Stimulated activated CD8-positive, alpha-beta memory T cell treated with anti-CD3 and anti-CD28 coated beads, Interleukin-7, amount 100 ng/mL, for 4 hours (primary cell): ENCODE measurements at places on chromosomes 3 and 15.

- no peak for DNase-seq
Measured at GRCh38 chr3:4708230-4708629, 215.1 kb downstream of the ITPR1 start.

GRCh38 chr15:71136793-71137518, 21.7 kb downstream of the THSD4 start:
- DNase-seq = no peak

- DNase-seq = no peak
Measured at GRCh38 chr15:69812861-69813261, 284.9 kb downstream of the TLE3 start.

DNA sequence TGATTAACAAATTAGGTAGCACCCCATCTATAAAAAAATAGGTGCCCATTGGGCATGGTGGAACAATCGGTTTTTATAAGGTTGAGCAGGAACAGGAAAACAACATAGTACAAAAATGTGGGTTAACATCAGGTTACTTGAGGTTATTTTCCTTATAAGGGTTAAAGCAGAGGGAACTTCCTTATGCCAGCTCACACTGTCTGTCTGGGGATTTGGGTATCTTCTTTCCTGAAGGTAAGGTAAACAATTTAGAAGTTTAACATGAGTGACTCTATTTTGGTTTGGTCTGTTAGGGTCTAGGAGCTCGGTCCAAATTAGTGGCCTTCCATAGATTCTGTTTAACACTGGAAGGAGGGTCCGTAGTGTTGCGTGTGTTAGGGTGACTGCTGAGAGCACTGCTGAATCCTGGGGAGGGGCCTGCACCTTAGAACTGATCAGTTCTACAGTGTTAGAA, 14.7 kb downstream of the CHD2 start:
- DNase-seq = no peak

DNA sequence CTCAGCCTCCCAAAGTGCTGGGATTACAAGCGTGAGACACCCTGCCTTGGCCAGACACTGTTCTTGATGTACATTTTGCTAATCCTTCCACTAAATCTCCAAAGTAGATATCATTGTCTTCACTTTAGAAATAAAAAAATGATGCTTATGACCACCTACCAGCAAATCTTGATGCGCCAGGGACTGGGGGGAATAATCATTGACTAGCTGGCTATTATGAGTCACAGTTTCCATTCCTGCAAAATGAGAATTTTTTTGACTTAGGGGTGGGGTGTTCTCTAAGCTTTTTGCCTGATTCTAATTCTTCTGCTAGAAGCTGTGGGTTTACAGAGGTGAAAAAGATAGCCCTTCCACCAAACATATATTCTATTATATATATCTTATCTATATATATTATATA, 17.1 kb upstream of the RFC4 start:
- no peak for DNase-seq

DNA sequence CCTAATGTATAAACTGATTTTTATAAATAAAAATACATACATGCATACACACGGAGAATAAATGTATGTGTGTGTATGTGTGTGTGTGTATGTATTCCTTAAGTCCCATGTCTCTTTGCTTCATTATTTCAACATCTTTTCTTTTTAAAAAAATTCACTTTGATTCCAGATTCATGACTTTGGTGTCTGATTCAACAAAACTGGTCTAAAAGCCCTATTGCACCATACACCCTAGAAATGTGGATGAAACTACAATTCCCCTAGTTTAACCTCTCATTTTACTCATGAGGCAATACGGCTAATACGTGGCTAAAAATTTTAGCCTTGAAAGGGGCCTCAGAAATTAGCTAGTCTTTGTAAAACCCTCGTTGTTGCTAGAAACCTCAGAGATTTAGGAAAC, 228.1 kb downstream of the ADAMTS9 start:
- no peak for DNase-seq

- DNase-seq = no peak
Measured at GRCh38 chr3:100402256-100402655, 917 bp downstream of the LNP1 start.

DNA sequence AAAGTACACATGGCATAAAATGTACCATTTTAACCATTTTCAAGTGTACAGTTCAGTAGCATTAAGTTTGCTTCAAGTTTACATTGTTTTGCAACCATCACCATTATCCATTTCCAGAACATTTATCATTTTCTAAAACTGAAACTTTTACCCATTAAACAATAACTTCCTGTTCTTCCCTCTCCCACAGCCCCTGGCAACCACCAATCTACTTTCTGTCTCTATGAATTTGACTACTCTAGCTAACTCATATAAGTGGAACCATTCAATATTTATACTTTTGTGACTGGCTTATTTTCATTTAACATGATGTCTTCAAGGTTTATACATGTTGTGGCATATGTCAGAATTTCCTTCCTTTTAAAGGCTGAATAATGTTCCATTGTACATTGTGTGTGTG, 19.9 kb downstream of the TMEM62 start:
- DNase-seq = no peak
